ENCODE measurements at places on chromosomes 2 and 18. TPM values are rescaled to one million over a fixed set of nuclear protein-coding genes. Genes with fewer than 3 reads are reported as not detected.

CCL20 gene
- total RNA-seq = 1.5 TPM

GRCh38 chr2:239143858-239144712, 256.7 kb downstream of the HDAC4 start:
- H3K4me3 ChIP-seq = no peak overlapping the region
- no peaks in the 10 kb centered on the region for H3K27me3 ChIP-seq
- H3K36me3 ChIP-seq = peaks cover 95% of the 10 kb centered on the region

IL1RL1 gene
- not detected for total RNA-seq

- no peak overlapping the region for H3K27ac ChIP-seq
- no peaks in the 10 kb centered on the region for H3K4me1 ChIP-seq
- no peaks in the 10 kb centered on the region for H3K36me3 ChIP-seq
These were observed 57.9 kb downstream of the LIPG start for GRCh38 chr18:49619801-49620200.

EML6 gene
- total RNA-seq = 0.22 TPM

- no peak for DNase-seq
- H3K36me3 ChIP-seq = no peaks in the 10 kb centered on the region
- H3K27ac ChIP-seq = peak overlapping the region; percentile 89
- H3K4me1 ChIP-seq = peaks cover 81% of the 10 kb centered on the region
- peak overlapping the region; percentile 35 for H3K4me3 ChIP-seq
These were observed 158.9 kb downstream of the LDLRAD4 start for GRCh38 chr18:13377496-13377895.

- H3K27me3 ChIP-seq = no peaks in the 10 kb centered on the region
- no peaks in the 10 kb centered on the region for H3K4me1 ChIP-seq
- no peak overlapping the region for H3K27ac ChIP-seq
- no peak for DNase-seq
These were observed 29.8 kb upstream of the TBR1 start for GRCh38 chr2:161386228-161386824.
